NCI-H2107 (cell line): ENCODE measurements at places on chromosomes 5 and 9.

GRCh38 chr5:5018578-5018970, 121.6 kb upstream of the ADAMTS16 start:
- DNase-seq: no peak

DNA sequence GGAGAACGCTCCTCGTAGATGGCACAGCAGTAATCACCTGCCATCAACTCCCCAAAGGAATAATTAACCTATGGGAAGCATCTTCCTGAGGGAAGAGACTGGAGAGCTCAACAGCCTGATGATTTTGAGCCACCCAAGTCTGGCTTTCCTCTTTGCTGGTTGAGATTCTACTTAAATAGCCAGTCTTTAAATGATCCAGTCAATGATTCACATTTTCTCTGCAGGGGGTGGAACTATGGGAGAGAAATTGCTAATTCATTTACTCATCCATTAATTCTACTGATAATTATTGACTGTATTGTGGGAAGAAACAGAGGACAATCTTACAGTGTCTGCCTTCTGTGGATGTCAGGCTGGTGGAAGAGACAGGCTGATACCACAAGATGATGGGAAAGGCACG, 355.0 kb upstream of the PANK3 start:
- no peak for DNase-seq

- no peak for DNase-seq
Observed at GRCh38 chr5:116303340-116303739, 218.5 kb downstream of the COMMD10 start.

GRCh38 chr9:105760053-105760452, 65.7 kb downstream of the TMEM38B start:
- DNase-seq: no peak

GRCh38 chr5:72388646-72389045, 68.5 kb downstream of the PTCD2 start:
- no peak for DNase-seq

- no peak for DNase-seq
Observed at GRCh38 chr5:134070725-134071613, 43.5 kb upstream of the TCF7 start.

DNA sequence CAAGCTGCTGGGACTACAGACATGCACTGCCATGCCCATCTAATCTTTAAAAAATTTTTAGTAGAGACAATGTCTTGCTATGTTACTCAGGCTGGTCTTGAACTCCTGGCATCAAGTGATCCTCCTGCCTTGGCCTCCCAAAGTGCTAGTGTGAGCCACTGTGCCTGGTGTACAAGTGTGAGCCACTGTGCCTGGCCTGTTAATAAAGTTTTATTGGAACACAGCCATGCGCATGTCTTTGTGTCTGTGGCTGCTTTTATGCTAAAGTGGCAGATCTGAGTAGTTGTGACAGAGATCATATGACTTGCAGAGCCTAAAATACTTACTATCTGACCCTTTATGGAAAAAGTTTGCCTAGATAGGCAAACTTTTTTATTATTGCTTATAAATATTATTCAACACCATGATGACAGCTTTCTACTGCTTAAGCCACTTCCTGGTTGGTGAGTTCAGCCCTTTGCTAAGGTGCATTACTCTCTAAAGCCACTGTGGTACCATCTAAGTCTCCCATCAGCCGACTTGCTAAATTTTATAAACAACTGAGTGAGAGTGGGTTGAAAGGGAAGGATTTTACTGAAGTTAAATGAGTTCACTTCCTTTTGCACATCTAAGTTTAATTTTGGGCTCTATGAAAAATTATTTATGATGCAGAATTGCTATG, 133.5 kb downstream of the RASGRF2 start:
- DNase-seq: no peak

GRCh38 chr9:119298076-119298853, 71.0 kb downstream of the BRINP1 start:
- DNase-seq: no peak

DNA sequence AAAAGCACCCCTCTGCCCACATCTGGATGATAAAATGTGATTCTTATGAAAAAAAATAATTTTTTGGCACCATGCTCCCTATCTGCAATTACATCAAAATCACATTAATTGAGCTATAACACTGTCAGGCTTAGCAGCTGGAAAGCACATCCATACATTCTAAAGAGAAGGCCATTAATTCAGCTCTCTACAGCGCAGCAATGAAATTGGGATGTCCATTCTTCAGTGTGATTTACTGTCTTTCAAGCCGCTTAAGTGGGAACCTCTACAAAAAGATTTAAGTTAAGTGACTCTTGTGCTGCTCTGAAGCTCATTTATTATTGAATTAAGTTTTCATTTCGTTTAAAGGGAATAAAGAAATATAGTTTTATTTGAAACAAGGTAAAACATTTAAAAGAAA, 171.3 kb downstream of the EBF1 start:
- DNase-seq: no peak

GRCh38 chr5:86463339-86463738, 154.4 kb upstream of the COX7C start:
- no peak for DNase-seq

DNA sequence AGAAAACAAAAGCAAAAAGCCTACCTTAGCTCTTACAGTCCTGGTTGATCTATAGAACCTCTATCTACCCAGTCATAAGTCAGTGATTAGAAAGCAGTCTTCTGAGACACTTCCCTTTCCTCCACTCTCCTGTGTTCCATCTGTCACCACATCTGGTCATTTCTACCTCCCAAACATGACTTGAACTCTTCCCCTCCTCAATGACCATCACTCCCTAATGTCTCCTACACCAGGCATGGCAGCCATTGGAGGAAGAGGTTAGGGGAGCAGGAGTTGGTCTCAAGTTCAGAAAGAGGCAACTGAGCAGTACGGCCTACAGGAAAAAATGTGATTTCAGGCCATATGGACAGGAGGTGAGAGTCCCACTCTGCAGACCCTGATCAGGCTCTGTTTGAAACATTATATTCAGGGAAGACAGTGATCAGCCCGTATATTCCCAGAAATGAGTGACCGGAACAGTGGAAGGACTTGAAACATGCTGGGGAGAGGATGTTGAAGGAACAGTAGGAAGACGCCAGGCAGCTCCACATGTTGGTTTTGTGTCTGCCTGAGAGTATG, 12.0 kb downstream of the ABLIM3 start:
- DNase-seq: no peak

- DNase-seq: no peak
Observed at GRCh38 chr5:137995077-137995748, 37.7 kb downstream of the FAM13B start.

GRCh38 chr9:35791297-35791921, at the start of gene NPR2:
NPR2 (plus strand) TSS chr9:35791591; CDS start chr9:35792409, 818 bp downstream.
- DNase-seq: no peak

GRCh38 chr5:61651195-61651594, 319.1 kb downstream of the ZSWIM6 start:
- no peak for DNase-seq

- no peak for DNase-seq
Observed at GRCh38 chr5:161847941-161848391, at the start of gene GABRA1. GABRA1 (plus strand) TSS chr5:161848120; CDS start chr5:161850811, 2,691 bp downstream.

GRCh38 chr5:127353327-127353726, 62.7 kb downstream of the MEGF10 start:
- no peak for DNase-seq

DNA sequence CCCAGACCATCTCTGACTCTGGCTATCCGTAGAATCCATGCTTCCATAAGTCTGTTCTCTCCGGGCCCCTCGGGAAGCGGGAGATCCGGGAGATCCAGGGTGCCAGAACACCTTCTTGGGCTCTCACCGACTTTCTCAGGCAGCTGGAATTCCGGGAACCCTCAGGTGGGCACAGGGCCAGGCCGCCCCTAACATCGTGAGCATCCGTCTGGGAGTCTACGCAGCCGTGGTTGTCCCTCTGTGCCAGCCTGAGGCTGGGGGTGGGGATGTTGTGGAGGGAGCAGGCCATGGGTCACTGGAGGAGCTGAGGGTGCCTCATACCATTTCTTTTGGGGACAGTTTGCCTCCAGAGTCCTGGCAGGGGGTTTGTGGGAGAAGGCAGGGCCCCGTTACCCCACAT, 92.3 kb upstream of the COL5A1 start:
- DNase-seq: no peak

DNA sequence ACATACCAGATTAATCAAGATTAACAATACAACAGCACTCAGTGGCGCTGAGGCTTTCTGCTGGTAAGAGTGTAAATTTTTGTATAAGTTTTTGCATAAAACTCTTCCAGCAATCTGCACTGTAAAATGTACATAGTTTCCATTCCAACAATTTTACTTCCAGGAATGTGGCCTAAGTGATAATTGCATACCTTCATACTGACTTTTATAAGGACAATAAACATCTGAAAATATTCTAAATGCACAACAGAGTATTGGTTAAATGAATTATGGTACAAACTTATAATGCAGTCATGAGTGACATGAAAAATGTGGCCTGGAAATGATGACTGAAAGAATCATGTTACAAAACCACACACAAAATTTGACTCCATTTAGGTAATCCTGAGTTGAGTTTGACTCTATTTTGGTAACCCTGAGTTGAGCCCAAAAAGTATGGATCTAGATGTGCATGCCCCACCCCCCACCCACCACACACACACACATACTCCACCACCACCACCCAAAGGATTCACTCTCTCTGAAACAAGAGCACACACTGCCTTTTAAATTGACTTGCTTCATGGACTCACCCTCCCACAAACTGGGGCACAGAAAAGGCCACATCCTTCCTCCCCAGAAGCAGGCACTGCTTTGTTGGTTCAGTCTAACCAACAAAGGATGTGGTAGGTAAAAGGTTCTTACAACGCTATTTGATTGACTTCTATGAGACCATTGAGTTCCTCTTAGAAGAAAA, 137.6 kb downstream of the SUSD1 start:
- no peak for DNase-seq

GRCh38 chr5:150340614-150341255, 16.8 kb upstream of the TCOF1 start:
- no peak for DNase-seq

GRCh38 chr5:3954199-3954598, 358.6 kb downstream of the IRX1 start:
- no peak for DNase-seq

- no peak for DNase-seq
Observed at GRCh38 chr9:7118633-7119032, 360.9 kb downstream of the KDM4C start.

- no peak for DNase-seq
Observed at GRCh38 chr5:172945151-172945550, 14.1 kb upstream of the RPL26L1 start.

DNA sequence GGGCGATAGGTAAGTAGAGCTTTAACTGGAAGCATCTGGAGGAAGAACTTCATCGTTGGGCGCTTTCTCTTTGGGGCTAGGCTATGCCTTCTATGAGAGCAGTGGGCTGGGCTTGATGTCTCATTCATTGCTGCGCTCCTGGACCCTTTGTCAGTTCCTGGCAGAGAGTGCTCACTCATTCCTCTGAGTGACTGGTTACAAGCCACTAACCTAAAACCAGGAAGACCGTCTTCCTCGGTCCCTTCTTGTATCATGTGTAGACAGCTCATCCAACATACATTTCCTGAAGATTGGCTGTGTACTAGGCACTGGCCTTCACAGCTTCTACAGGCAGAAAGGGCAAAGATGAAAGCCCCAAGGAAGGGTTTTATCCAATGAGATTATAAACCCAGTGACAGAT, 6.4 kb downstream of the SWI5 start:
- DNase-seq: no peak

DNA sequence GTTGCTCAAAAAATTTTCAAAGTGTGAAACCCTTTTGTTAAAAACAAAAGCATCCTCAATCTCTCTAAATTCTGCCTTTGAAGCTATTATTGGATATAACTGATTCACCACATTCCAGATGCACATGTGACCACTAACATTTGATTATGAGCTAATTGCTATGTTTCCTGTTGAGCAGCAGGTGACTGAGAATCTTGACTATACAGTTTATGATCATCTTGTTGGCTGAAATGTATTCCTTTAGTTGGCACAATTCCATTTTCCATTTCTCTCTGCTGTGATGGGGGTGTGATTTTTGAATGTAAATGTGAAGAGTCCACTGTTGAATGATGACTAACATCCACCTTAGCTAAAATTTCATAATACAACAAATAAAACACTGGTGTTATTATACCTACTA, 10.7 kb downstream of the LYSMD3 start:
- DNase-seq: peak; percentile 12

GRCh38 chr5:5598547-5599113, 176.2 kb downstream of the ICE1 start:
- DNase-seq: no peak

DNA sequence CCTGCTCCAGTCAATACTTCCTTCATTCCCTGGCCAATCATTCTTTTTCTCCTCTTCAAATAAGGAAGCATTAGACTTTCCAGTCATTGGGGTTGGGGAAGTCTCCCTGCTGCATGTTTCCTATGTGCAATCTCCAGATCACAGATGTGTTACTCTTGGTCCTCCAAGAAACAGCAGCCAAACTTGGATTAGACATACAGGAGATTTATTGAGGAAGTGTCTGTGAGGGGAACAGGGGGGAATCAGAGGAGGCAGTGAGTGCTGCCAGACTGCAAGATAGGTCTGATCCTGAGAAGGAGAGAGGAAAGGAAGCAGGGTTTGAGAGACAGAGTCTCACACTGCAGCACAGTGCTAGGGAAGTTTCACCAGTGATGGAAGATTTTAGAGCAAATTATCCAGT, 40.6 kb upstream of the SLIT3 start:
- no peak for DNase-seq

DNA sequence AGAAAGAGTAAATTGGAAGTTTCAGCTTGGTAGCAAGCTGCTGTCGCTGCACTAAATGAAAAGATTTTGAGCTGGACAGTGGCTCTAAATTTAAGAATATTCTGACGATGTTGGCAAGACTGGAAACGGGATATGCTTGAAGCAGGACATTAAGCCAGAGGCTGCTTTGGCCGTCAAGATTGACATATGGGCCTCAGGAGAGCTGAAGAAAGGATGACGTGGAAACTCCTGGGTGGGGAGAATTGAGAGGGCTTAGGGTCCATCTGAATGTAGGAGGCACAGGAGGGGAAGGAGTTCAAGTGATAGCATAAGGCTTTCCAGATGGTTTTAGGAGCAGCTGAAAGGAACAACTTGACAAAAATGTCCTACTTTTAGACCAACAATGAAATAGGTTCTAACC, 108.9 kb downstream of the PAPPA start:
- no peak for DNase-seq

- no peak for DNase-seq
Observed at GRCh38 chr5:139654871-139655491, 6.8 kb downstream of the CXXC5 start.

DNA sequence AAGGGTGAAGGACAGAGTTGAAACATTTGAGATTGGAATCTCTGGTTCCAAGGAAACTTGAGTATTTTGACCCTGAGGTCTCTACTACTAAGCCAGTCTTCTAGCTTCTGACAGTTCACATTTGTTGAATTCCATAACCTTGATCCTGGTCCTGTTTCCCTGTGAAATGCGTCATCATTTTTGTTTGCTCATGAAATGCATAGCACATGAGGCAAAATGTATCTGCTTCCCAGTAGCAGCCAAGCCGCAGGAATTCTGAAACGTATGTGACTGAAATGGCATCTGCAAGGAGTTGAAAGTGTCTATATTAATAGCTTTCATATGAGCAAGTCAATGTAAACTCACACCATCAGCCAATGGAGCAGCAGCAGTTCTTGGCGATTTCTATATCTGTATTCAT, 307.9 kb downstream of the CSNK1G3 start:
- DNase-seq: no peak

- no peak for DNase-seq
Observed at GRCh38 chr9:75891277-75891741, 836 bp downstream of the PCSK5 start.

GRCh38 chr5:60023255-60023654, 129.7 kb upstream of the PDE4D start:
- DNase-seq: no peak

- DNase-seq: no peak
Observed at GRCh38 chr9:124778575-124779367, 1.8 kb downstream of the OLFML2A start.
